ENCODE measurements at places on chromosomes 6 and 20.

DNA sequence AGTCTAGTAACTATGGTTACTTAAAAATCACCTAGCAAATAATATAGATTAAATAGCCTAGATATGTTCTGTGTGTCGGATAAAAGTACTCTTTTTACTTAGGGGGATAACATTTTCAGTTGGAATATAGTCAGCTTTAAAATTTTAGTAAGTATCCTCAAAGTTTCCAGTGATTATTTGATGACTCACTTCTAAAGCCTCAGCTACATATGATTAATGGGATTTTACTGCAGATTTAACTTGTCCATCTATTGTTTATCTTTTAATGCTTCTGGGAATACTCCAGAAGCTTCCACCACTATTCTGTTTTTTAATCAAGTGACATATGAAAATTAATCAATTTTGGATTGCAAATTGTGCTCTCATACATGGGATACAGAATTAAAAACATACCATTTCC is 8.7 kb upstream of the TENT5A start:
- no peak for DNase-seq

GRCh38 chr20:20079102-20079784 is 26.9 kb downstream of the CFAP61 start:
- no peak for DNase-seq

GRCh38 chr6:53090576-53090975 is 25.4 kb downstream of the FBXO9 start:
- DNase-seq: no peak

DNA sequence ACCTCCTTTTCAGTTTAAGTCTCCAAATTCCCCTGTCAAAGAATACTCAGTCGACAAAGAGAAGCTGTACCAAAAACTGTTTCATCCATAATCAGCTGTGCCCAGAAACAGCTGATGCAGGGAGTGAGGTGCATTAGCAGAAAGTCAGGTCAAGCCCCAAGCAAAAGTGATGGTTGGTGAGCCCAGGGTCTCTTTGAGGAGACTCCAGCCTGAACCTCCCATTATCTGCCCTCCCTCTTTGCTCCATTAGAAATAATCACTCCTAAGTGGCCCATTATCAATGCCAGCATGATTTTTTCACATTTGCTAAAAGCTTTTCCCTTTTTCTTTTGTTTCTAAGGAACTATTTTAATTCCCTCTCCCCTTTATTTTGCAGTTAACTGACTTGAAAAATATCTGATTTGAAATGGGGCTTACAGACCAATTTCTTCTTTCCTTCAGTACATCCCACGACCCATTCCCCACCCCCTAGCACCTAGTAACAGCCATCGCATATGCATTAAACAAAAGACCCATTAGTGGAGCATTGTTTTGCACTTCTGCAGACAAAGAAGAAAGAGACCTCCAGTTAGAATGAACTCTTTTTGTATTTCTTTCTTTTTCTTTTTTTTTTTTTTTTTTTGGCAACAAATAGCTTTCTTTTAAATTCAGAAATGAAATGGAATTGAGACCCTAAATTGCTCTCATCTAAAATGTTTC is 257.0 kb downstream of the GRIK2 start:
- DNase-seq: no peak

DNA sequence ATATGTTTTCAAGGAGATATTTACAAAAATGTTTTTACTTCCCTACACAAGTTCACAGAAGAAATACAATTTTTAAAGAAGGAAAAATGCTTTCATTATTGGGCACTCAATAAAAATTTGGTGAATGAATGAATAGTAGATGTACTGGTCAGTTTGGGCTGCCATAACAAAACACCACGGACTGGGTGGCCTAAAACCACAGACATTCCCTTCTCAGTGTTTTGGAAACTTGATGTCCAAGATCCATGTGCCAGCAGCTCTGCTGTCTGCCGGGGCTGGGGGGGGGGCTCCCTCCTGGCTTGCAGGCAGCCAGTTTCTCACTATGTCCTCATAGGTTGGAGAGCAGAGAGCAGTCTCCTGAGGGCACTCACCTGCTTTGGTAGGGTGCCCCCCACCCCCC is 62.0 kb downstream of the FAM120B start:
- DNase-seq: no peak

GRCh38 chr6:160801418-160801817 is 99.4 kb downstream of the PLG start:
- DNase-seq: no peak

Data from H54 (cell line).